NCI-H2171 (cell line): ENCODE measurements at places on chromosomes 11 and 22.

GRCh38 chr11:17397311-17398002, 9.0 kb upstream of the KCNJ11 start:
- DNase-seq: no peak

GRCh38 chr11:85247797-85248196, 379.3 kb downstream of the DLG2 start:
- DNase-seq: no peak

DNA sequence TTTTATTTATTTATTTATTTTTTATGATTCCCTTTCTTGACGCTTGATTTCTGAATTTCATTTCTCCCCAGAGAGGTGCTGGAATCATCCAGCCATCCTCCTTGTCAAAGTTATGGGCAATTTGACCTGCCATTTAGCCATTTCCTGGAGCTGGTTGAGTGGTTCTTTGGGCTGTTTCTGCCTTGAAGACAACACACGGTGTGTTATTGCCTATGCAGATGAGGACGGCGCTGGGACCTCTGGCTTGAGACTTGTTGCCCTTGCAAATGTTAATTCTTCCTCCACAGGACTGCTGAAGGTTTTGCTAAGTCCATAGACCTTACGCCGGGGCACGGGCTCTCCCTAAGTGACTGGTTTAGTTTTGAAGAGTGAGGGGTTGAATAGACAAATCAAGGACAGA, 147.9 kb upstream of the PLET1 start:
- no peak for DNase-seq

GRCh38 chr11:66768088-66768521, 39.1 kb upstream of the SPTBN2 start:
- DNase-seq: no peak

DNA sequence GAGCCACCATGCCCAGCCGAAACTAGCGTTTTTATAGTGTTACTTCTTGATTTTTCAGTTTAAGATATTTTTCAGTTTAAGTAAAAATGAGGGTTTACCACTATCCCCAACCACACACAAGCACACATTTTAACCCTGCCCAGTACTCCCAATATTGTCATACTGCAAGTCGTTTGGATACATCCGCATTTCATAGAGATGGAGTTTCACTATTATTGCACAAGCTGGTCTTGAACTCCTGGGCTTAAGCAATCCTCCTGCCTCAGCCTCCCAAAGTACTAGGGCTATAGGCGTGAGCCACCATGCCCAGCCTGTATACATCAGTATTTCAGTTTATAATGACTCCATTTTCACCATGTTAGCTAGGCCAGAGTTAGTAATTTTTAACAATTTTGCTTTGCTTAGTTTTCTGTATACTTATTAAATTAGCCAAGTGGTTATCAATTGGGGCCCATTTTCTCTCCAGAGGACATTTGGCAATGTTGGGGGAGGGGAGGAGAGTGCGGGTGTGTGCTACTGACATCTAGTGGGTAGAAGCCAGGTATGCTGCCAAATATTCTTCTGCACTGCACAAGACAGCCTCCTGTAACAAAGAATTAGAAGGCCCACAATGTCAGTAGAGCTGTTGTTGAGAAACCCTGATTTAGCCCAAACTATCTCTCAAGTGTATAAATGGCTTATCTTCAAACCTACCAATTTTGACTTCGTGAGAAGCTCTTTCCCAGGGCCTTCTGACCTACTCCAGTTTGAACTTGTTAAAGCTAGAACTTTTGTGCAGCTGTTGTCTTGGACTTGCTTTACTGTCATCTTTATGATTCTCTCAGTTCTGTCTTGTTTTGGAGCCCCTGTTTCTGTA, 7.3 kb downstream of the USP47 start:
- DNase-seq: no peak

GRCh38 chr22:39956932-39957664, 3.1 kb upstream of the TMA7B start:
- DNase-seq: no peak

DNA sequence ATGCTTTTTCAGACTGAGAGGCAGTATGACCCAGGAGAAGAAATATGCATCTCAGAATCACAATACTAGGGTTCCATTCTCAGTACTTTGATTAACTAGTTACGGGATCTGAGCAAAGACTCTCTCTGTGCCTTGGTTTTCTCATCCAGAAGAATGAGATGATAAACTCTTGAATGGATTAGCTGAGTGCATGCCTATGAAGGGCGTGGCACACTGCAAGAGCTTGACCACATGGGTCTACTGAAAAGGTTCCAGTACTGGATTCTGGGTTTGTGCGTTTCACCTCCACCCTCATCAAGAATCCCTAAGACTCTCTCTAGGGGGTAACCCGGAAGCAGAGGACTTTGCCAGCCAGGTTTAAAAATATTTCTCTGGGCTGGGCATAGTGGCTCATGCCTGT, 25.6 kb downstream of the PGA5 start:
- no peak for DNase-seq

- no peak for DNase-seq
Observed at GRCh38 chr11:19935507-19935906, 222.9 kb downstream of the NAV2 start.

GRCh38 chr22:30574997-30575671, 669 bp upstream of the GAL3ST1 start:
- DNase-seq: no peak

DNA sequence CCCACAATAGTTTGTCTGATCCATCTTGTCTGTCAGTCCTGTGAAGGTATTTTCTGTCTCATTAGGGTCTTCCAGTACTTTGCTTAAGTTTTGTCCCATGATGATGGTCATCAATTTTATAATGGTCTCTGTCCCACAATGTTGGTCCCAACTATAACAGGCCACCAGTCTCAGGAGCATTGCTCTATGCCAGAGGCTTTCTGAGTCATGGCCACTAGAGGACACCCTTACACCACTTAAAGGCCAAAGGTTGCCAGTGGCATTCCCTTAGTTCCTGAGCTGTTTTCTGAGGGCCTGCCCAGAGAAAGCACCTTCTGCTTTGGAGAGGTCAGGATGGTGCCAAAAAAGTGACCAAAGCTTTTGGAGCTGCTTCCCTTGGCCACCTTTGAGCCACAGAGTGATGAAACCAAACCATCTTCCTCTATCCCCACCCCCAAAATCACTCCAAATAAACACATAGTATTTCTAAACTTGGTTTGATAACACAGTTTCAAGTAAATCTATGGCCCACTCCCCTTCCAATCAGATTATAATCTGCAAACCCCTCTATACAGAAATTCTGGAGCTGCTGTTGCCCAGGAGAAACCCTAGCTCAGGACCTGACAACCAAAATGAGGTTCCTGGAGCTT, 19.3 kb downstream of the EIF3F start:
- DNase-seq: no peak

DNA sequence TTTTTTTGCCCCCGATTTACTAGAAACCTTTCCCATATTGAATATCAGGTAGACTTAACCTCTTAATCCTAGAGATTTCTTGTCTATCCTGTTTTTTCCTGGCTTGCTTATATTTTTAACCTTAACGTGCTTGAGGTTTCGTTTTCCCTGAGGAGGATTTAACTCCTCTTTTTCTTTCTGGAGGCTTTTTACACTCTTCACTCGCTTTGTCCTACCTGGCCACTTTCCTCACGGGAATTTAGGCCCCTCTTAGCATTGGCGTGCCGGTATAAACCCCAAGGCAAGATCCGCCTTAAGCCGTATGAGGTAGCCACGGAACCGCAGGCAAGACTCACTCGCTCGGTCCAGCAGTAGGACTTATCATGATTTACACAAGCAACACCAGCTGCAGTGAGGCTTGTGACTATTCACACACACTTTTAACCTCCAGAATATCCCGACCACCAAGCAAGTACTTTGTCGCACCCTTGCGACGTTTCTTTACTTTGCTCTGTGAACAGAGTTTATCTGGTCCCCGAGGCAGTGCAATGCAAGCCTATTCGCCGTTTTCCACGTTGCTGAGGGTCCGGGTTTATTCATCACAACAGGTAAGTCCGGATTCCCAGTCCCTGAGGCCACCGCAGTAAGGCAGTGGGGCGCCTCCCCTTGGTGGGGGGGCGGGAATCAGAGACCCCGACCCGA, 20.6 kb upstream of the ALDH3B2 start:
- DNase-seq: no peak

GRCh38 chr11:64869571-64870175, 8.7 kb downstream of the EHD1 start:
- DNase-seq: no peak

- DNase-seq: peak; percentile 49
Observed at GRCh38 chr11:33262011-33262645, 4.9 kb downstream of the HIPK3 start.

GRCh38 chr22:37137903-37138665, 11.6 kb downstream of the IL2RB start:
- DNase-seq: no peak

- no peak for DNase-seq
Observed at GRCh38 chr11:11267312-11267711, 85.7 kb downstream of the CSNK2A3 start.
